SIG-M5 (cell line): ENCODE measurements at places on chromosomes 2 and 18.
A peak's percentile ranks its signal among the peaks of the same experiment; 100 is the strongest.

- DNase-seq: no peak
Measured at GRCh38 chr2:20145497-20146193, 79.3 kb downstream of the SDC1 start.

- DNase-seq: no peak
Measured at GRCh38 chr2:27096748-27097297, 10.3 kb downstream of the KHK start.

- DNase-seq: no peak
Measured at GRCh38 chr2:238657132-238658053, 190.5 kb upstream of the TWIST2 start.

- DNase-seq: no peak
Measured at GRCh38 chr2:154623819-154624218, 74.7 kb upstream of the KCNJ3 start.

DNA sequence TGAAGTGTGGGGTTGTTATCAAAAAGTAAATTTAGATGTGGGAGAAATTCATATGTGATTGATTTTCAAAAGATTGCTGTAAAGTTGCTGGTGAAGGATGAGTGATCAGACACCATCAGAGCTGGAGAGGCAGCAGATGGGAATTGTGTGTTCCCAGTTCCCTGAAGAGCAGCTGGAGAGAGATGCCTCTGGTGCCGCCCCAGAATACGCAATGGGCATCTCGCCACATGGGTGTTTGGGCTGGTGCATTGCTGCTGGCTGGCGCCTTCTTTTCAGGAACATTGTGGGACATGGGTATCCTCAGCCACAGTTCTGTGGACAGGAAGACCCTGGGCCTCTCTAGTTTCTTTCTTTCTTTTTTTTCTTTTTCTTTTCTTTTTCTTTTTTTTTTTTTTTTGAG is 11.9 kb downstream of the ATG4B start:
- no peak for DNase-seq

- no peak for DNase-seq
Measured at GRCh38 chr2:7226501-7226900, 309.3 kb downstream of the RNF144A start.

- DNase-seq: no peak
Measured at GRCh38 chr2:94762600-94762999, 108.6 kb upstream of the TEKT4 start.

- no peak for DNase-seq
Measured at GRCh38 chr2:55888936-55889335, 34.6 kb downstream of the EFEMP1 start.

DNA sequence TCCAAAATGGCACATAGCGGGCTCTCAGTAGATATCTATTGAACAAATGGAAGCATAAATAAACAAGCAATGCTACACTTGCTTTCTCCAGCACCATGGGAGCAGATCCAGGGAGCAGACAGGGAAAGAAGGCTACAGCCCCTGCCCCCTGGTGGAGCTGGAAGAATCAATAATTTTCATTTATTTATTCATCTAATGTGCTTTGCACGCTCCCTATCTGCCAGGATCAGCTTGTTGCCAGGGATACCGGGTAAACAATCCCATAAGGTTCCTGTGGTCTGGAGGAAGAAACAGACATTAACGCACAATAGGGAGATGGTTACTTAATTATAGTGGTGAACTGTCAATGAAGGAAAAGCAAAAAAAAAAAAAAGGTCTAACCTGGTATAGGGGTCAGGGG is 40.1 kb upstream of the CLASP1 start:
- no peak for DNase-seq

DNA sequence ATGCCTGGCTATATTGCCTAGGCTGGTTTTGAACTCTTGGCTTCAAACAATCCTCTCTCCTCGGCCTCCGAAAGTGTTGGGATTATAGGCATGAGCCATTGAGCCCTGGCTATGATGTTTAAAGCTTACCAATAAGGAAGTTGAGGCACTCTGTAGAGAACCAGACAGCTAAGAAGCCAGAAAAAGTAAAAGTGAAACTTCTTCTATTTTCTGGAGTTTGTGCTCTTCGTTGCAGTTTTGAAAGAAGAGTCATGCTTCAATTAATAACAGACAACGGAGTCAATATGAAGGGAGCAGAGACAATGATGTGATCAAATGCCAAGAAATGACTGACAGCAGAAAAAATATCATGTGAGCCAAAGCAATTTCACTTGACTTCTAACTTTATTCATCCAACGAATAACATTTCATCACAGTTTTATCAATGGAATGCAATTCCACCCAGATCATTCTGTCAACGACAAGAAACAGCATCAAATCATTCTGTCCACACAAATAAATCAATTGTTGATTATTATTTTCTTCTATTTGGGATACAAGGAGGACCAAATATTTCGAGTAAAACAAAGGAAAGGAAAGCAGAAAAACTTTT is 175.5 kb upstream of the CELF4 start:
- no peak for DNase-seq

- DNase-seq: no peak
Measured at GRCh38 chr18:23365602-23366001, 87.5 kb upstream of the RIOK3 start.

DNA sequence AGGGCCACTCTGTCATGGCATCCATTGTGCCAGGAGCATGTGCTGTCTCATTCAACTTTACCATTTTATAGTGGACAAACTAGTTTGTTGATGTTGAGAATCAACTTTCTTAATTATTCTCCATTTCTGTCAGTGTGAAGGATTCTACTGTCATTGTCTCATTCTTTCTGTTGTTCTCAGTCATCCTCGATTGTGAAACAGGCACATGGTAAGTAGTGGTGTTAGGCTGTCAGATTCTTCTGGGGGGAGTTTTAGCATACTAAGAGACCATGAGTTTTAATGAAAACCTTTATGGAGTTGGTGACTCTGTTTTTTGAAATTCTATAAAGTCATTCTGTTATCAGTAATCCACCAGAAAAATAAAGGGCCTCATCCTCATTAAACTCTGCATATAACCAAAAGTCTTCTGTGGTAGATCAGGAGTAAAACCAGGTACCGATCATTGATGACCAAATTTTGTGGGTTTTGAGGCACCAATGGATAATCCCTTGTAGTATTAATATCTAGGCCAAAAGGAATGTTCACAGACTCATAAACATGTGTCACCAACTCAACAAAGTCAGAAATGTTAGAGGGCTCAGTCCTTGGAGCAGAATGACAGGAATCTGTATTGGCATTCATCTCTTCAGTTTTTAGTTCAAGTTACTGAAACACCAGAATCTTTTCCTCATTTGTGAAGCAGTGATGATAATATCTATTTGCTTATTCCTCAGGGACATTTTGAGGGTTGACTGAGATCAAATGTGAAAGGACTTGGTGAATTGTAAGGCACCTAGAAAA is 73.2 kb downstream of the CERS6 start:
- DNase-seq: no peak

DNA sequence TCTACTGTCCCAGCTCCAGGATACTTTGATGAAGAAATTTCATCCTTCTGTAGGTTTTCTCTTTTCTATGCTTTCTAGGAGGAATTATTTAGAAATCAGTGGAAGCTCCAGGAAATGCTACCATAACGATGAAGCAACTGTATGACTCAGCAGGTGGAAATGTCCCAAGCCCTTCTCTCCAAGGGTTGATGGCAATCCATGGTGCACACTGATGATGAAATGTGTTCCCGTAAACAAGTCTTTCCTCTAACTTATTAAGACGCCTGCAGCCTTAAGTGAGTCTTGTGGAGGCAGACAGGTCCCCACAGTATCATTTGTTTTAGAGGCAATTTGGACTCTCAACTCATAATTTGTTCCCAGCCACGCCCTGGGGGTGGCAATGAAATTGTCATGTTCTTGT is 777.6 kb upstream of the SOX11 start:
- DNase-seq: no peak

DNA sequence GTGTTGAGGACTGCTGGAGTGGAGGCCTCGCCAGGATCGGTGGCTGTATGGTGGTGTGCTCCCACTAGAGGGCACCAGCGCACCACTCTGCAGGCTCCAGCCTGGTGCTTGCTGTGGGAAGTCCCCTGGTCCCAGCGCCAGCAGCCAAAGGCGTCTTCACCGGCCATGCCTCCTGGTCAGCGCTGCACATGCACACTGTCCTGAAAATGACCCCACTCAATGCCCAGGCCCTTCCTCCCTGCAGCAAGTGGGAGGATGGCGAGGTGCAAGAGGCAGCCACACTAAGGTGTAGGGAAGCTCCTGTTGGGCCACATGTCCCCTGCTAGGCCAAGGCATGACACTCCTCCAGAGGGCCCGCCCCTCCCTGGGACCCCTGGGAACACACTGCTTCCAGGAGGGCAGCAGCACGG is 136.5 kb downstream of the CTIF start:
- DNase-seq: no peak

DNA sequence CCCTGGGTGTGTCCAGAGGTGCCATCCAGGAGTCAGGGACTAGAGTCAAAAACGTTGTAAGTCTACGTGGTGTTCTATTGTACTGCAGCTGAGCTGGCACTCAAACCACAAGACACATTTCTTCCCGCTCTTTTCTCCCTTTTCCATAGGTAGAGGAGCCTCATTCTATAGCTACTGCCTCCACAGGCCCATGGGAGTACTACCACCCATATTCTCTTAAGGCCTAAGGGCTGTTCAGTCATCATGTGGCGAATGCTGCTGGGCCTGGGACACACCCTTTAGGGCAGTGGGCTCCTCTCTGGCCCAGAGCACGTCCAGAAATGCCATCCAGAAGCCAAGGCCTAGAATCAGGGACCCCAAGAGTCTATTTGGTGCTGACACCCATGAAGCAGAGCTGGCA is 1271.7 kb downstream of the CNTNAP5 start:
- DNase-seq: no peak

- DNase-seq: no peak
Measured at GRCh38 chr2:182650704-182651103, 65.4 kb upstream of the DNAJC10 start.

GRCh38 chr2:55047677-55048299 is 2.5 kb downstream of the RTN4 start:
- peak; percentile 60 for DNase-seq

- no peak for DNase-seq
Measured at GRCh38 chr2:53233759-53234547, 533.7 kb upstream of the CHAC2 start.

DNA sequence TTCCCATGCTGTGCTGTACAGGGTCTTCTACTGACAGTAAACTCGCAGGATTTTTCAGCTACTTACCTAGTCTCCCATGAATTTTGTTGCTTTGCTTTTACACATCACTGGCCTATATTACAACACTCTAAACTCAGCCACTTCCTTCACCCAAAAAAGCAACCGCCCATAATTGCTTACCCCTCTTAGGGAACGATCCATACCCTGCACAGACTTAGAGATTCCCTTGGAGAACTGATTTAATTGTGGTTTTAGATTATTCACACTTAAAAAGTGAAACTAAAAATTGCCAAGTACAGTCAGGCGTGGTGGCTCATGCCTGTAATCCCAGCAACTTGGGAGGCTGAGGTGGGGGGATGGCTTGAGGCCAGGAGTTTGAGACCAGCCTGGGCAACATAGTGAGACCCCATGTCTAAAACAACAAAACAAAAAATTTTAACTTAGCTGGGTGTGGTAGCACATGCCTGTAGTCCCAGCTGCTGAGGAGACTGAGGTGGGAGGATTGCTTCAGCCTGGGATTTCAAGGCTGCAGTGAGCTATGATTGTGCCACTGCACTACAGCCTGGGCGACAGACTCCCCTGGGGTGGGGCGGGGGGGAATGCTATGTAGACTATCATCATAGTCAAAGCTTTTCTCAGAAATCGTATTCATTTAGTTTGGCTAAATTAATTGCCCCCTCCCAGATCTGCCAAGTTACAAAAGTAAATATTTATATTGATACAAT is 19.3 kb downstream of the MRPL30 start:
- DNase-seq: no peak

DNA sequence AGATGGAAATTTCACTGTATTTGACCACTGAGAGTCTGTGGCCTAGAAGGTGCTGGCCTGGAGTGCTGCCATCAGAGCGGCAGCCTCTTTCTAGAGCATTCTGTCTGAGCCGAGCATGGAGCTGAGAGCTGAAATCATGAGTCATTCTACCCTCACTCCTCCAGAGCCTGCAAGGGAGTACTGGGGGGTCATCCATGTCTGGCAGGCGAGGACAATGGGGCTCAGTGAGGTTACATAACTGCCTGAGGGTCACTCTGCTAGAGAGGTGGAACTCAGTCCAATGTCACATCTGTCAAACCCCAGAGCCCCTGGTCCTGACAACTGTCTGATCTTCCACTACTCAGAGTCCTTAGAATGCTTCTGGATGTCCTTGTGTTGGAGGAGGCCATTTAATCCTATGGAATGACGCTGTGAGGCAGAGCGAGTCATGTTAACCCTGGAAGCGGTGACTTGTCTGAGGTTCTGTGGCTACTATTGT is 65.3 kb downstream of the HAUS1 start:
- no peak for DNase-seq

DNA sequence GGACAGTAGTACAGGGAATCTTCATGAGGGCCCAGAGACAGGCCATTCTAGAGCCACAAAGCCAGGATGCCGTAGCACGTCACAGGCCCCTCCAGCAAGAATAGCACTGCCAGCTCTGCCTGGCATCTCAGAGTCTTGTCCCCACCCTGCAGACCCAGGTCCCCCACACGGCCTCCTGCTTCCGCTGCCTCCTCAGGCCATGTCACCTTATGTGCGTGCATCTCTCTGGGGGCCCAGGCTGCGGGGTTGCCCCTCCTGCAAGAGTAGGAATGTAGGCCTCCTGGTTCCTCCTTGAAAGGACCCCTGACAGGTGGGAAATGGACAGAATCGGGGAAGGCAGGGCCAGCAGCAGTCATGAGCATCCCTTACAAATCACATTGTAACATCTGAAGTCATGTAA is 49.8 kb downstream of the ADI1 start:
- no peak for DNase-seq

DNA sequence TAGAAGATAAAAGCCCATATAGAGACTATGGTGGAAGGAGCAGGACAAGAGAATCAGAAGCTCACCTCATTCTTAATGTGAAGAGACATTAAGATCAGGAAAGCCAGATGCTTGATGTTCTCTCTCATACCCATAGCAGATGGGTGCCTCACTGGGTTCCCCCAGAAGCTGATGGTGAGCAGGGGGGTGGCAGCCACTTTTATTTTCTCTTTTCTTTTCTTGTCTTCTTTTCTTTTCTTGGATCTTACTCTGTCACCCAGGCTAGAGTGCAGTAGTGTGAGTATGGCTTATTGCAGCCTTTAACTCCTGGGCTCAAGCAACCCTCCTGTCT is 14.8 kb upstream of the CXCR4 start:
- DNase-seq: no peak

- DNase-seq: no peak
Measured at GRCh38 chr2:58508006-58508405, 266.9 kb upstream of the FANCL start.

DNA sequence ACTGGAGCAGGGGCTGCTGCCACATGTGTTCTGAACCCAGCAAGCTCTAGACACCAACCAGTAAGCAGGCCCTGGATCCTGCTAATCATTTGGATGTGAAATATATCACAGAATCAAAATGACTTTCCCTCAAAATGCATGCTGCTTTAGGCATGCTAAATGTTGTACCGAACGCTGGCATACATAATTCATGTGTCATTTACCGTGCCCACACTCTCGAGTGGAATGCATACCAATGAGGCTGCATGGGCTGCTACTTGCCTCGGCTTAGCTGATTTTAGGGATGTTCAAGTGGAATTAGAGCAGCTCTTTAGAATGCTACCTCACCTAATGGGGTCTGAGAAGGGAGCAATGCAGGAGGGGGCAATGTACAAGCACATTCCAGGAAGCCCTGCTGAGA is 509.6 kb upstream of the RAB6C start:
- no peak for DNase-seq

GRCh38 chr2:8659092-8659734 is 22.6 kb upstream of the ID2 start:
- no peak for DNase-seq
